ENCODE measurements at places on chromosomes 16 and 17.

DNA sequence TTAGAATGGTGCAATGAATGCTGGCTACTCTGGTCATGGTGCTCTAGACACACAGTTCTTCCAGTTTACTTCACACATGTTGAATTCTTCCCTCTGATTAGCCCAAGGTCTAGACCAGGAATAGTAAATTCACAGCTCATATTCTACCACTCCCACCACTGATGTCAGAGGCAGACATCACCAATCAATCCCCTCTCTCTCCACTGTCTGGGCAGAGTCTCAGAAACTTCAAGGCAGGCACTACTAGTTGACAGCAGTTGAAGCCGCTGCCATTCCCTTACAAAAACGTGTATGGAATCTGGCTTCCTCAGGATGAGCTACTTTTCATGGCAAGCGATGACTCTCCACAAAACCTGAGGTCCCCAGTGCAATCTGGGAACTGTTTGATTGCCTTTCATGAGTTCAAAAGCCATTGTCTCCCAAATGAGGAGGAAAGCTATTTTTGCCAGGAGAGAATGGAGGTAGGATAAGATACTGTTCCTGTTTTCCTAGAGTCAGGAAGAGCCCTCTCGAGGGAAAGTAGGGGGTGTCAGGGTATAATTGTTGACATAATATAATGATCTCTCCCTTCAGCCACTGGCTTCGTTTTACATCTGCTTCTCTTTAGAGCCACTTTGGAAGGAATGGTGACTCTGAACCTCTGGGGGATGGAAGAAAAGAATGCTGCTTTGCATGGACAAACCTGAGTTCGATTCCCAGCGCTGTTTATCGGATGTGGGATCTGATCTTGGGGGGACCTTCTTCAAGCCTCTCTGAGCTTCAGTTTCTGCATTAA lies 90.0 kb downstream of the FOXL1 start:
- DNase-seq = peak; percentile 12

- DNase-seq = no peak
Observed at GRCh38 chr16:25633549-25633948, 58.2 kb upstream of the HS3ST4 start.

- no peak for DNase-seq
Observed at GRCh38 chr16:30764086-30764485, 2.0 kb downstream of the RNF40 start.

- DNase-seq = no peak
Observed at GRCh38 chr17:28492352-28493310, 13.5 kb upstream of the FOXN1 start.

GRCh38 chr16:19837984-19838707 lies 46.5 kb downstream of the GPRC5B start:
- no peak for DNase-seq

GRCh38 chr17:66531851-66532295 lies 229.5 kb downstream of the PRKCA start:
- no peak for DNase-seq

GRCh38 chr17:50130559-50131305 lies 772 bp upstream of the SAMD14 start:
- no peak for DNase-seq

DNA sequence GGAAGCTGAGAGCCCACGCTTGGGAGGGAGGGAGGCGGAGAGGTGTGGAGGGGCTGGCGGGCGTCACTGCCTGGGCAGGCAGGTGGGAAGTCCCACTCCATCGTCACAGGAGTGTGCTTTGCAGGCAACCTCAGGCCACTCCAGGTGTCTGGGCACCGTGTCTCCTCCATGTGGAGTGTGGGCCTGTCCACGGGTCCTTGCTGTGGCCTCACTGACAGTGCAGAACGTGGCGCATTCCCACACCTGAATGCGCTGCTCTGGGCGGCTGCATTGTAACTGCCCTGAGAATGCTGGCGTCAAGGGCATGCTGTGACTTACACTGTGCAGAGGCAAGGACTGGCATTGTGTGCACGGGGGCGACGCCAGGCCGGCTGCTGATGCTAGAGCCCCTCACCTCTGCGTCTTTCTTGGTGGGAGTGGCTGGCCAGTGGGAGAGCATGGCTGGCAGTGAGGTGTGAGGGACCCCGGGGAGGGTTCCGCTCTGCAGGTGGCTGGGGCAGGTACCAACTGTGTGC lies 66.4 kb downstream of the BANP start:
- DNase-seq = no peak

DNA sequence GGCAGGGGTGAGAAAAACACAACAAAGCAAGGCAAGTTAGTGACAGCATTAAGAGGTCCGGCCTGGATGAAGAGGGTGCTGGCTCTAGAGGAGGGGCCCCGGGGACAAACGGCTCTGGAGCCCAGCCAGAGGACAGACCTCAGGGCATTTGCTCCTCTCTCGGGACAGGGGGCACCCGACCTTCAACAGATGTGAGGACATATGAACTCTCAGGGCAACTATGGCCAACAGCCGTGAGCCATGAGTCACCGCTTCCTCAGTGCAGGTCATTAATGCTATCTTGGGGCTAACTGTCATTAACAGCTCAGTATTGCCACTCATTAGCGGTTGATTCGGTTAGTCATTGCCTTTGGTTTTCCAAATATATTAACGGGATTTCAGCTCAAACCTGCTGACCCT lies 9.7 kb upstream of the ARL5C start:
- DNase-seq = no peak

GRCh38 chr16:82093666-82094300 lies 58.7 kb downstream of the HSD17B2 start:
- DNase-seq = no peak

DNA sequence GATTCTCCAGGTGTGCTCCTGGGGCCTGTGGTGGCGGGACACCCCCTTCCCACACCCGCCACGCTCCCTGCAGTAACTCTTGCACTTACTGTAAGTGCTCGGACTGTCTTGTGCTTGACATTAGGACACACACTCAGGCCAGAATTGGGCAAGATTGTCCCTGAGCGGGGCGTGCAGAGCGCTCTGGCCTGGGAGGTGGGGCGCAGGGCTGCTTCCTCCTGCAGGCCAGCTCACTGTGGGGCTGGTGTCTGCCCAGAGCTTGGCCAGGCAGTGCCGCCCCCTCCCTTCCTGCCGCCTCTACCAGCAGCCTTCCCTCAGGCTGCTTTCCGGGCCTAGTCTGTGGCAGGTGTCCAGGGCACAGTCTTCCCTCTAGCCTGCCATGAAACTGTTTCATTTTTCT lies 6.1 kb upstream of the ATP6V0C start:
- no peak for DNase-seq

DNA sequence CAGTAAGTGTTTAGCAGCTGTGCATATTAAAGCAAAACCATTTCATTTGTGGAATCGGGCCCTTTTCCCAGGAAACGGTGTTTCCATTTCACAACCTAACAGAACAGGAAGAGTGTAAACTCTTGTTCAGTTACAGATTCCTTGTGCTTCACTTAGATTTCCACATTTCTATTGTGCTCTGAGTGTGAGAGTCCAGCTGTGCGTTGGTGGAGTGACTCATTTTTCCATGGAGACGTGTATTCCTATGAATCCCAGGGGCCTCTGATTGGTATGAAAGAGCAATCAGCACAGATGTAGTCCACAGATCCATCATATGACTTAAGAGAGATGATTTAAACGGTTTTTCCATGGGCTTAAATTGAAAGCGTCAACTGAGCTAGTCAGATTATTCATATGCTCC lies 13.3 kb upstream of the CAVIN1 start:
- DNase-seq = peak; percentile 93

DNA sequence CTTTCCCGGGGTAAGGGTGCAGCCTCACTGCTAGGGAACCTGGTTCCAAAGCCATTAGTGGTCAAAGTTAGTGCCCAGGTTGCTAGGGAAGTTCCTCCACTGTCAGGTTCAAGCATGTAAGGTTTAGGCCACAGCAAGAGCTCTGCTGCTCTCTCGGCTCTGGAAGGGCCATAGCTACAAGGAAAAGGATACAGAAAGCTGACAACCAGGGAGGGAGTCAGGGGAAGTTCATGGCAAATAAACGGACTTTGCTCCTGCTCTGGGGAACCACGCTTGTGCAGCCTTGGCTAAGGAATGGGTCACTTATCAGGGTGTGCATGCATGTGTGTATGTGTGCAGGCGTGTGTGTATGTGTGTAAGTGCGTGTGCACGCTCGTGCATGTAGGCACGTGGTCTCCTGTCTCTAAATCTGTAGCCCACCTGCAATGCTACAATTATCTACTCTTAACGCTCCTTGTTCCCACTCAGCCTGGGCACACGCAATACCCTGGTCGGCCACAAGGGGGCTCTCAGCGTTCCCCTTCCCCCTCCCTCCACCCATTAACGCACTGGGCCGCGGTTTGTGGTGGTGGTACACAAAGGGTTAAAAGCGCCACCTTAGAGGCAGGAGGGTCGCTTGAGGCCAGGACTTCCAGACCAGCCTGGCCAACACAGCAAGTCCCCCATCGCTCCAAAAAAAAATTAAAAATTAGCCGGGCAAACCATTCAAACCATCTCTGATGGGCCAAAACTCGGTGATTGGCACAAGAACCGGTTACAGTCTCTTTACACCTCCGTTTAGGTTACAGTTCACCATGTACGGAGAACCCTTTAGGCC lies 48.4 kb upstream of the KDM8 start:
- DNase-seq = peak; percentile 75

GRCh38 chr17:60968266-60968665 lies 290.6 kb downstream of the BCAS3 start:
- no peak for DNase-seq
